Activated CD4-positive, alpha-beta T cell treated with anti-CD3 and anti-CD28 coated beads for 4 hours (primary cell): ENCODE measurements at places on chromosomes 2 and 18.

DNA sequence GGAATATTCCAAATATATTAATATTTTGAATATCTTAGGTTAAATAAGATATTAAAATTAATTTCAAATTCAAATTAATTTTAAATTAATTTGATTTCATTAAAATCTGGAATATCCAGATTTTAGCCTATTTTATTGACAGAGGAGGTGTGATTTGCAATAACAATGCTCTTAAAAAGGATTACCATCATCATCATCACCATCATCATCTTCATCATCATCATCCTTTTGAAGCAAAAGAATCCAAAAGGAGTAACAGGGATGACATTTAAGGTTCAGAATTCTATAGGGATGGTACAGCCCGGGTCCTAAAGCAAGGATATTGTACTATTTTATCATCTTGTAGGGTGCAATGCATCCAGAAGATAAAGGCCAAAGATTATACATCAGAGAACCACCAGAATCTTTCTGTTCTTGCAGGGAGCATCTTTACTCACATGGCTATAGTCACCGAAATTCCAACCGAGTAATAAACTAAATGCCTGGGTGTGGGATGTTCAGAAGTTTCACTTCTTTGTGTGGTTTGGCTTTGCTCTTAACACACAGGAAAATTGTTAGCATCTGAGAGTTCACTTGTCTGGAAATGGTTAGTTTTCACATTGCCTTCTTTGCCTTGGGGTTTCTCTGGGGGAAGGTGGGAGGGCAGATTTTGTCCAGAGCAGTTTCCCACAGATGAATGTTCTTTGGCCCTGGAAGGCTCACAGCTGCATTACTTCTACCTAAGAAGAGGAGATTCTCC lies 99.1 kb upstream of the ITGA6 start:
- DNase-seq = no peak

DNA sequence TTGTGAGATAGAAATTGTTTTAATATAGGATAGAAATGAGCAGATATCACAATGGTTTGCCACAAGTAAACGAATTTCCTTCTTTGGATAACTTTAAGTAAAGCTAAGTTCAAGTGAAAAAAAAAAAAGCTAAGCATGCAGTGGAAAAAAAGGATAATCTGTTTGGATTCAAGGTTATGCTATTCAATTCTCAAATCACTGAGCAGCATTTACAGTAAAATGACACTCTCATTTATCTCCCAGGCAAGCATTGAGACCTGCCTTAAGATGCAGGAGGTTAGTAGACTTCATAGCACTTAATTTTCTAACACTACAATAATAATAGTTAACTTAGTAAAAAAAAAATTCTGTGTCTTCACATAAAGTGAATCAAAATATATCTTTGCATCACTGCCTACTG lies 351.3 kb downstream of the NRXN1 start:
- DNase-seq = no peak

GRCh38 chr2:219086196-219086595 lies 25.5 kb upstream of the IHH start:
- DNase-seq = no peak

DNA sequence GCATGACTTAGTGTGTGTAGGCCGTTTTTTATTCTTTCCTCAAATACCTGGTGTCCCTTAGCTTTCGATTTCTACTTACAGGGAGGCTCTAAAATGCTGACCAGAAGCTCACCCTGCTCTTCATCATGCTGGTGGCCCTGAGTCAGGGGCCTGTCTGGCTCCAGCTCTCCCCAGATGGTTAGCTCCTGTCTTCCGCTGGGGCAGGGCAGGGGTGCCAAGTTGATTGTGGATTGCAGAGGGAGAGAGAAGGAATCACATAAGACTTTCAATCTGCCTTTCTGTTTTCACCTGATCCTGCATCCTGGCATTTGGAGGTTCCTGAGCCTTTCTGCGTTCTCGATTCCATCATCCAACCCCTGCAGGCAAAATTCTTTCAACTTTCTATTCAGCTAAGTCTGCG lies 4.2 kb downstream of the CIB4 start:
- DNase-seq = no peak

DNA sequence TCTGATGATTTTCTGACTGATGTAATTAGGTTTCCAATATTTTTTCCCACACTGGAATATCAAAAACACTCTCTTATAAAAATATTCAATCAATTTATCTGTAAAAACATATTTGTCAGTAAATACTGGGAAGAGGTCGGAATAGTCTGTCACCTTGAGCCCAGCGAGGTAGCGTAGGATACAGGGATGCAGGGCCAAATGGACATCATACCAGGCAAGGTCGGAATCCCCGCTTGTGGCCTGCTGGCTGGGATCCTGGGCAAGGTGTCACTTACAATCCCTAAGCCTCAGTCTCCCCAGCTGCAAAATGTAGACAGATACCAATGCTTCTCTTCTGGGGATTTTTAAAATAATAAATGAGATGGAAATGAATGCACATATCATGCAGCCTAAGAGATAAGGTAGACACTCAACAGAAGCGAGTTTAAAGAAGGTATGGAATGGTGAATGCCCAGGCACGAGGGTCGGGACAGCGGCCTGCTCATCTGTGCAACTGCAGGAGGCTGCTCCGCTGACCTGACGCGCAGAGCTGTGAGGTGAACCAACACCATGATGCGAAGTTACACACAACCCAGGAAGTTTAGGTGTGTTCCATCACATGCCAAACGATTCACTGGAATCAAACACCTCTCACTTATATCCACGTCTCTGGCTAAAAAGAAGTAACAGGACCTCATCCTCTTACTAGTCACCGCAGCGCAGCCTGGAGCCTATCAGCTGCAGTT lies 98.2 kb downstream of the EIPR1 start:
- no peak for DNase-seq

- DNase-seq = no peak
These were observed 37.8 kb downstream of the ARHGEF4 start for GRCh38 chr2:130874512-130874911.

DNA sequence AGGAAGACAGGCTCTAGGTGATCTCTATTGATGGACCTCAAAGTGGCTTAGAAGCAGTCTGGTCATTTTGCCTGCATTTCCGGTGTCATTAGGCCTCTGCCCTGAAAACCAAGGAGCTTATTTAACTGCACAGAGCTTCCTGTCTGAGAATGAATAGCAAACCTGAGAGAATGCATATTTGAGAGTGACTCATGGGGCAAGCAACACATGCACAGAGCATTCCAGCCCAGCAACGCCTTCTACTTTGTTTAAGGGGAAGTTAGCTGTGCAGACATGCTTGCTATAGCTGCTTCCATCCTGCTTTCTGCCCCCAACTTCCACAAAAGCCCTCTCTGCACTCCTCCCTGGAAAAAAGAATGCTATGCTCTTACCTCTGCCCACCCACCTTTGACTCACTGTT lies 232.8 kb downstream of the GRB14 start:
- no peak for DNase-seq

GRCh38 chr18:38307914-38308313 lies 742.3 kb upstream of the CELF4 start:
- DNase-seq = no peak
